ENCODE measurements at places on chromosomes 4 and X. TPM values are rescaled to one million over a fixed set of nuclear protein-coding genes. Genes with fewer than 3 reads are reported as not detected.

GRCh38 chr4:71266090-71266794, 72.6 kb upstream of the SLC4A4 start:
- no peaks in the 10 kb centered on the region for H3K27me3 ChIP-seq
- no peak for DNase-seq
- H3K4me3 ChIP-seq: no peak overlapping the region
- H3K36me3 ChIP-seq: no peaks in the 10 kb centered on the region

Gene ARMCX4
- 20.3 TPM for total RNA-seq

DNA sequence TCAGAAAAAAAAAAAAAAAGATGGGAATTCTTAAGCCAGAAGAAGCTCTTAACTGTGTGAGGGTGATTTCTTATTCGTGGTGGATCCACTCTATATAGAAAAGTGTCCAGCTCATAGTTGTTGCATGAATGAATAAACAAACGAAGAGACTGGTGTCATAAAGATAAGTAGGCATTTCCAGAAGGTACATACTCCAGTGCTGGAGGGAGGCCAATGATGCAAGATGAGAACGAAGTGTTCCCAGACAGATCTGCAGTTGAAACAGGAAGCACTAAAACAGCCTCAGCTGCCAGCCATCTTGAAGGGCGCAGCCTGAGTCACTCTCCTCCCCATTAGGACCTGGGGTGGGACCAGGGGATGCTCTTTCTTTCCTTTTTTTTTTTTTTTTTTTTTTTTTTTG, 47.4 kb upstream of the HOPX start:
- H3K27ac ChIP-seq: no peak overlapping the region
- no peaks in the 10 kb centered on the region for H3K36me3 ChIP-seq
- peak; percentile 30 for DNase-seq
- H3K4me3 ChIP-seq: no peak overlapping the region
- H3K4me1 ChIP-seq: no peaks in the 10 kb centered on the region
- no peaks in the 10 kb centered on the region for H3K27me3 ChIP-seq

DNA sequence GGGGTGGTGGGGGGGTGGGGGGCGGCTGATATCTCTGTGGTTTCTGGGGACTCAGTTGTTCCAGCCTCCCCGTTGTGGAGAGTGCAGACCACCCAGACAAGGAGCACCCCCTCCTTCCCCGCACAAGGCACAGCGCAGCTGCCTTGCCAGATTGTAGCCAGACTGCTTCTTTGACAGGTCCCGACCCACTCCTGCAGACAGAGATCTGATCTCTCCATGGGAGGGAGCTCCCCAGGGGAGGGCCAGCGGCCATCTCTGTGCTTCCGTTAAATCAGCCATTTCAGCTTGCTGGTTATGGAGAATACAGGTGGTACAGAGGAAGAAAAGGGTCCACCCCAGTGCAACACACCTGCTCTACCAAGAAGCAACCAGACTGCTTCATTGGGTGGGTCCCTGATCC, 80.8 kb downstream of the FGF16 start:
- H3K27me3 ChIP-seq: no peaks in the 10 kb centered on the region
- no peak overlapping the region for H3K4me3 ChIP-seq
- no peak overlapping the region for H3K27ac ChIP-seq
- no peaks in the 10 kb centered on the region for H3K4me1 ChIP-seq
- DNase-seq: no peak
- H3K36me3 ChIP-seq: no peaks in the 10 kb centered on the region

DNA sequence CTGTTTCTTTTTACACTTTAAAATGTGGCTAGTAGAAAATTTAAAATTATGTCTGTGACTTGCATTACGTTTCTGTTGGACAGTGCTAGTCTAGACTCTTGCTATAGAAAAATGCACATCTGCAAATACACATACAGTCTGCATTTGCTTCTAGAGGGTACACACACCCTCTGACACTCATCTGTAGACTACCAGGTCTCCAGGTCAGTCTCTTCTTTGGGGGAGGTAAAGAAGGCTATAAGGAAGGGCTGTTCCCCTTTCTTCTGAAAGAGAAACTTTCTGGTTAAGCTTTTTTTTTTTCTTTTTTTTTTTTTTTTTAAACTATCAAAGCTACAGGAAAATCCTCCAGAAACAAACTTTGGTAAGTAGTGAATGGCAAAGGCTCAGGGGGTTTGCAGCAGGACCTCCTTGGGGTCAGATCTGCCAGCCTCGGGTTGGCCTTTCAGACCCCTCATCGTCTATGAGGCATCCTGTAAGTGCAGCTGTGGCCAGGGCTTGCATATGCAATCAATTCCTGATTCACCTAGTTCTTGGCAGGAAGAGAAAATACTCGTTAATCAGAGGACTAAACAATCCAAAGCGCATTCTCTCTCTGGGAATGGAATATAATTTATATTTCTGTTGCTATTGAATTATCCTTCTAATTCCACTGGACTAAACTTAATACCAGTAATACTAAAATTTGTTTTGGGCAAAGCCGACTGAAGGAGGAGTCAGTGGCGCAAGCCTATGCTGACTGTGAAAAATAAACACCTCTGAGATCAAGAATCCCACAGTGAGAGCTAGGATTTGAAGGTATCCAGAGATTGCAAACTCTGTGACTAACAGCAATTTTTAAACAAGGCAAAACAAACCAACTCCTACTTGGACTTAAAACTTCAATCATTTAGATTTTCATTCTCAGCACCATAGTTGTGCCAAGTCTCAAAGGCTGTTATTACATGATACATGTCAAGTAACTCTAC, 109.3 kb upstream of the TBC1D9 start:
- H3K27ac ChIP-seq: no peak overlapping the region
- H3K27me3 ChIP-seq: no peaks in the 10 kb centered on the region
- H3K4me3 ChIP-seq: no peak overlapping the region

Gene NEUROG2
- total RNA-seq: 0.33 TPM

Gene SPANXN4
- total RNA-seq: not detected

DNA sequence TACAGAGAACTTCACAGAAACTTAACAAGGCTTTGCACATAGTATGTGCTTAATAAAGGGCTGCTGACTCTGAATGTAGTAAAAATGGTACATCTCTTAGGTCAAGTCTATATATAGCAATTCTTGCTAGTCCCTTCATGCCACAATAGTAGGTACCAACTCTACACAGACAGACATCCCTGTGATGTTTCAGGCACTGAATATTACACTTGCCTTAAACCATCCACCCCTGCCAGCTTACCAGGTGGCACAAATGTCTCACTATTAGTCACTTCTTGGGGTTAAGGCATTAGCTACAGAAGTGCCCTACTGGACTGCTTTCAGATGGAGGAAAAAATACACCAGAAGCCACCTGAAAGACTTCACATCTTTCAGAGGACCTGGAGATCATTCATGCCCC, 86.3 kb upstream of the CITED1 start:
- H3K27ac ChIP-seq: no peak overlapping the region
- H3K27me3 ChIP-seq: peaks cover 30% of the 10 kb centered on the region
- no peaks in the 10 kb centered on the region for H3K36me3 ChIP-seq
